ENCODE measurements at places on chromosomes 12 and 14.
A peak's percentile ranks its signal among the peaks of the same experiment; 100 is the strongest.

GRCh38 chr12:49227713-49228112 is 37.2 kb upstream of the TUBA1C start:
- DNase-seq = no peak

DNA sequence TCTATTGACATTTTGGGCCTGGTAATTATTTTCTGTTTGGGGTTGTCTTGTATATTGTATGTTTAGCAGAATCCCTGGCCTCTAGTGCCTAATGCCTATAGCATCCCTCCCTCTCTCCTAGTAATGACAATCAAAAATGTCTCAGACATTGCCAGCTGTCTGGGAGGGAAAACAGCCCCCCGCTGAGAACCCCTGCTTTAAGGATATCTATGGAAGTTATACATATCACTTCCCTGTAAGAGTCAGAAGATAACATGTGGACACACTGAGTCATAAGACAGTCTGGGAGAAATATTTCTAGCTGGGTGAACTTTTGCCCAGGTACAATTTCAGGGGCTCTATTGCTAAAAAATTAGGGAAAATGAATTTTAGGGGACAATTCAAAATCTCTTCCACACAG is 255.0 kb downstream of the PAWR start:
- no peak for DNase-seq

DNA sequence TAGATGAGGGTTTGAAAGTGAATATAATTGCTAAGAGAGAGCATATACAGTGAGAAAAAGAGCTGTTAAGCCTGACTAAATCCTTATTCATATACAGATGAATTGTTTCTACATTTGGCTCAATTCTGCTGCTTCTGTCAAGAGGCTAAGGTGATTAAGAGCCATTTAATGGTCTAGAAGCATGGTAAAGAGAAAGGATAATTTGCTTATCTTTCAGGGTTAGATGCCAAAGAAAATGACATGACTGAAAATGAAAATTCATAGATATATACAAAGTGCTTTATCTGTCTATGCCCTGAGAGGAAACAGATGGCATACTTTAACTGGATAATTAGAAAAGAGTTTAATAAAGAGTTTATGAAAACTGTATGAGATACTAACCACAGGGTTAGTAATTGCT is 834.9 kb downstream of the SLC6A15 start:
- no peak for DNase-seq

GRCh38 chr12:27498761-27499160 is 25.2 kb upstream of the PPFIBP1 start:
- no peak for DNase-seq

DNA sequence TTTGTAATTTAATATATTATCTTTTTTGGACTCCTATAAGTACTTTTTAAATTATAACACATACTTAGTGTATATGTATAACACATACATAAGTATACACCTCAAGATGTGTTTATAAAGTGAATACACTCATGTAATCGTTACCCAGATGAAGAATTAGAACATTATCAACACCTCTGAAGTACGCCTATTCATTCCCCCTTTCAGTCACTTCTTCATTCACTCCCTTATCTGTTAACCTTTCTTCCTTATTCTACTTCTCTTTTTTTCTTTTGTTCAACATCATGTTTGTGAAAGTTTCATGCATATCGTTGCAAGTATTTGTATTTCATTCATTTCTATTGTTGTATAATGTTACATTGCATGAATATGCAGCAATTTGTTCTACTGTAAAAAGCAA is 98.5 kb downstream of the ARID2 start:
- DNase-seq = no peak

DNA sequence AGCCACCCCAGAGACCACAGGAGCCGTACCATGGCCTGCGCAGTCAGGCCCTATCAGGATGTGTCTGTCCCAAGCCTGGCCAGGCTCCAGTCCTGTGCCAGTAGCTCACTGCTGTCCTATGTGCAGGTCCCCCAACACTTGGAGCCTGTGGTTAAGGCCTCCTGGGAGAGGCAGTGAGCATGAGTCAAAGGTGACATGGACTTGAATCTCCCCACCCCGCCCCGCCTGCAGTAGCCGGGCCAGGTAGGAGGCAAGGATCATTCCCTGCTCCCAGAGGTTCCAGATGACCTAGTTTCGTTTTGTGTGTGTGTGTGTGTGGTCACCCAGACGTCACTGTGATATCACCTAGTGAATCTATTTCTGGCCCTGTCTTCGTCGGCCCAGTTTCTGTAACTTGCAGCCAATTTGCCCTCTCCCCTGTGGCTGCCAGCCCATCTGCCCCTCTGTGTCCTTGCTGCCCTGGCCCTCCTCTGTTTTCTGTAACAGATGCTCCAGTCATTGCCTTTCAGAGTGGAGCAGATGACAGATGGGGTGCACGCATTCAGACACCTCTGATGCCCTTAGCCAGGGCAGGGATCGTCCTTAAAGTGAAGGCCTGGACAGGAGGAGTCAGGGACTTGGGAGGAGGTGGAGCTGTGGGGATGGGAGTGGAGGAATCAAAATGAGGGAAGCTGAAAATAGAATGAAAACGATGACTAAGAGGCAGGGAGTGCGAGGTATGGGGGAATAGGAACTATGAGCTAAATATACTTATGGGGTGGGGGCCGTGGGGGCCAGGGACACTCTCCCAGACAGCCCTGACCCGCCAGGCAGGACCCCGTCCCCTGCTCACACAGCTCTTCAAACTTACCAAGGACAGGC is 37.4 kb downstream of the SLC6A12 start:
- no peak for DNase-seq

DNA sequence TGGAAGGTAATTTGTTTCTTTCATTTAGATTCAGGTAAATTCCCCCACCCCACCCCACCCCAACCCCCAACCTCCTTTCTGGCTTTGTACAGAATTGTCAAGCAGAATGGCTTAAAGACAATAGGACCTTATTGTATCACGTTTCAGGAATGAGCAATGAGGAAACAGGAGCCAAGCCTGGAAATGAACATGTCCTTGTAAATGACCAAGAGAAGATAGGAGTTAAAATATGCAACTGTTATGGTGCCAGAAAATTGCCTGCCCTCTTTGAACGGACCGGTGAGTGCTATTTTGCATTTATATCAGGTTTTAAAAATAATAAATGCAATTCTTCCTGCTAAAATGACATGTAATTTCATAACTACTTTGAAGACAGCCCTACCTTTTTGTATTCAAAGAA is 141.6 kb upstream of the PELI2 start:
- DNase-seq = no peak

GRCh38 chr12:68358532-68359485 is 26.6 kb upstream of the MDM1 start:
- DNase-seq = peak; percentile 85

GRCh38 chr12:104138797-104139152 is 765 bp upstream of the NFYB start:
- DNase-seq = no peak

- DNase-seq = no peak
These were observed 3.6 kb upstream of the MDGA2 start for GRCh38 chr14:47678993-47679392.

DNA sequence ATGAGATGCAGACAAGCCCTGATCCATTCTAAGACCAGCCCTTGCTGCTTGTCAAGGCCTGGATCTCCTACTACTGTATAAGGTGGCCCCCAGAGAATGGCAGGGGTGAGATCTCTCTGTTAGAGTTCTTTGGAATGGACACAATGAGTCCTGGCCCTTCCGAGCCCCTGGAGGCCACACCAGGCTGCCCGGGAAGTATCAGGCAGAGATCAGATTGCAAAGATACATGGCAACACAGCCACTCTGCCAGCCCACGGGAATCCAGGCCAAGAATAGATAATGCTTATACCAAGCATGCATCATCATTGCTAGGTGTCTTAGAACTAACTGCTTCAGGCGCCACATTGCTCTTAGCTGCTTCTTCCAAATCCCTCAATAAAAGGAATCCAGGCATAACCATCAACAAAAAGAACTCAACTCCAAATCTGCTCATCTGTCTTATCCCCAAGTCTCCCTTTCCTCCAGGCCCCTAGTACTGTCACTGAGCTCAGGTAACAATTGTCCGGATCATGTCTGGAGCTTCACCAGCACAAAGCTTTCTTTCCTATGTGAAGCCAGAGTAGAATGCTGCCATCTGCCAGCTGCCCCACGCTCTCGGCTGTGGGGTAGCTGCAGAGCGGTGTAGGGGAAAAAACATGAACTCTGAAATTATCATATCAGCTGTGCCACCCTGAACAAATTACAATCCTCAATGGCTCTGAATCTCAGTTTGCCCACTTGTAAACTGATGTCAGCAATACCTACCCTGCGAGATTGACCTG is 5.5 kb upstream of the VASH1 start:
- DNase-seq = no peak

DNA sequence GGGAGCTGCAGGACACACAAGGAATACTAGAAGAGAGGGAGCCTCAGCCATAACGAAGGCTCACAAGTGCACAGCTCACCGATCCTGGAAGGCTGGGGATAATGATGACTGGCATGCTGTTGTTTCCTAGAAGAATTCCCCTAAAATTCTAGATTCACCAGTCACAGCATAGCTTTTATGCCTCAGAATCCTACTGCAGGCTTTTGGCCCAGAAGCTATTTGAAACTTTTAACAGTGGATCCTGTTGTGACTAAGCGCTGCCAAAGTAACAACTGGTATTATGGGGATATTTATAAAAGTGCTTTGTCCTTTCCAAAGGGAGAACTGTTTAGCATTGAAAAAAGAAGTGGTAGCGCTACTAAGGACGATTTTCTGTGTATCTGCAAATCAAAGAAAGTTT is 214.1 kb upstream of the PELI2 start:
- no peak for DNase-seq

DNA sequence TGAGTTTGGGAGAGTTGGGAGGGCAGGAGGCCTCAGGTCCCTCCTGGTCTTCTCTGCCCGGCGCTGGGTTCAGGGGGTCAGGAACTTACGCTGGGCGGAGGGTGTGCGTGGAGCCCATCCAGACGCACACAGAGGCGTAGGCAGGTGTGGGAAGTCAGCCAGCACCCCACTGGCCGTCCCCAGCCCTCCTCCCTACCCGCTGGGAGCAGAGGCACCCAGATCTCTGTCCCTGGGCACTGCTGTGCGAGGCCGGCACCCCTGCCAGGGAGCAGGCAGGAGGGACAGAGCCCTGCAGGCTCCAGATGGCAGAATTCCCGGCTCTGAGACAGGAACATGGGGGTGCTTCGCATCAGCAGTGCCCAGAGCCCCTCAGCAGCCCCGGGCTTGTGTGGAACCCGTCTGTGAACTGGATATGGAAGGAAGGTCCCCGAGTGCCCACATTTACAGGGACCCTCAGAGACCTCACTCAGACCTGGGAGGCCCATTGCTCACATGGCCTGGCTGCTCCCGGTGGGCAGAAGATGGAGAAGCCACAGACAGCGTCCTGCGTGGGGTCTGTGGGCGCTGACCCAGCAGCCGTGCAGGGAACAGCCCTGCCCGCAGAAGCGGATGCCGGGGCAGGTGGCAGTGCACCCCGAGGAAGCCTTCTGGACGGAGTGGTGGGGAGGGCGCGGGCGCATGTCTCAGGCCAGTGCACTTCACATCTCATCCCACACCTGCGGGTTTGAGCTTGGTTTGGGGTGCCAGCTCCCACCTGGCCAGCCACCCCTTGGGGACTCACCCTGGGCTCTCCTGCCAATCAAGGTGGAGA is 59.3 kb downstream of the LRCOL1 start:
- DNase-seq = no peak

DNA sequence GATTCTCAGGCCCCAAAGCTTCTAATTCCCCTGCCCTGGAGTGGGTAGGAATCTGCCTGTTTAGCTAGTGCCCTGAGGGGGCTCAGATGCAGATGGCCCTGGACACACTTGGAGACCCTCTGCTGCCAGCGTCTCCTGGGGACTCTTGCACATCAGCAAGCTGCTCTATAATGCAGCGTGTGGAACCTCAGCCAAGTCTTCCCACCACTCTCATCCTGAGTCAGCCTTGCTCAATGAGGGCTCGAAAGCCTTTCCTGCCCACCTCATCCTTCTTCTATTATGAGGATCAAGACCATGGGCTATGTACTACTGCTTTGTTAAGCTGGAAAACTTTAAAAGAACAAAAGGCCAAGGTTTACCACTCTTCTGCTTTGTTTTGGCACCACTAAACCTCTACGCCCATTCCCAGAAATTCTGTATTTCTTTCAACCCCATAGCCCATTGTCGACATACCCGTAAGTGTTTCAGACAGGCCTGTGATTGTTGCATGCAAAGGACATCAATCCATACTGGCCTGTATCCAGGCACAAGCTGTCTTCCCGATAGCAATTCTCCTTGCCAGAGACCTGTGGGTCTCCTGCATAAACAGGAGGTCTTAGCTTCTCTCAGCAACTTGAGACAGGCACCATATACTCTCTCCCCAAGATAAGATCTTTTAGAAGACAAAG is 246.9 kb downstream of the DPF3 start:
- no peak for DNase-seq

DNA sequence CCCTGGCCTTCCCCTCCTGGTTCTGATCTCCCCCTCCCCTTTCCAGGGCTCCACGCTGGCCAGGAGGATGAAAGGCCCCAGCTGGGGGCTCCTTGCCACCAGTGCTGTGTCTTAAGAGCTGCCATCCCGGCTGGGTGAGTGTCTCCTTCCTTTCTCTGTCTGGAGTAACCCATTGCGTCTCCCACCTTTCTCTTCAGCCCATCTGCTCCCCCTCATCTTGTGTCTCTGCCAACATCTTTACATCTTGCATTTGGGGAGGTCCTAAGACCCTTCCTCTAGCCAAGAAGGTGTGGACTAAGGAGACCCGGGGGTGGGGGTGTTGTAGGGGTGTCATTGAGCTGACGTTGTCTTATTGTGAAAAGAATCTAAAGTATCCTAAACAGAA is 505 bp downstream of the BCL2L2 start:
- DNase-seq = no peak

DNA sequence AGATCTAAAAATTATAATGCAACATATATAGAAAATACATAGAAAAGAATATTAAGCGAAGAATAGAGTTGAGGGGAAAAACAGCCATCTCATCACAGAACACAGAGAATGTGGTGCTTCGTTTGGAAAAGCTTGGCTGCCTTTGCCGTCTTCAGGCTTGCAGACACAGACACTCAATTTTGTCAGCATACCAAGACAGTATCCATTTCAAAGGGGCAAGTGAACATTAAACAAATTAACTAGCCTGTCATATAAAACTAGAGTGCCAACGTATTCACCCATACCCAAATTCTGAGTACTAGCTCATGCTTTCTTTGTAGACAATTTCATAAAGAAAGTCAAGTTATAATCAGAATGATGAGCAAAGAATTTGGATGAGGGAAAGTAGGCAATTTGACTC is 40.5 kb downstream of the DMAC2L start:
- DNase-seq = no peak

GRCh38 chr14:65791191-65791981 is 378.9 kb downstream of the FUT8 start:
- DNase-seq = peak; percentile 17

DNA sequence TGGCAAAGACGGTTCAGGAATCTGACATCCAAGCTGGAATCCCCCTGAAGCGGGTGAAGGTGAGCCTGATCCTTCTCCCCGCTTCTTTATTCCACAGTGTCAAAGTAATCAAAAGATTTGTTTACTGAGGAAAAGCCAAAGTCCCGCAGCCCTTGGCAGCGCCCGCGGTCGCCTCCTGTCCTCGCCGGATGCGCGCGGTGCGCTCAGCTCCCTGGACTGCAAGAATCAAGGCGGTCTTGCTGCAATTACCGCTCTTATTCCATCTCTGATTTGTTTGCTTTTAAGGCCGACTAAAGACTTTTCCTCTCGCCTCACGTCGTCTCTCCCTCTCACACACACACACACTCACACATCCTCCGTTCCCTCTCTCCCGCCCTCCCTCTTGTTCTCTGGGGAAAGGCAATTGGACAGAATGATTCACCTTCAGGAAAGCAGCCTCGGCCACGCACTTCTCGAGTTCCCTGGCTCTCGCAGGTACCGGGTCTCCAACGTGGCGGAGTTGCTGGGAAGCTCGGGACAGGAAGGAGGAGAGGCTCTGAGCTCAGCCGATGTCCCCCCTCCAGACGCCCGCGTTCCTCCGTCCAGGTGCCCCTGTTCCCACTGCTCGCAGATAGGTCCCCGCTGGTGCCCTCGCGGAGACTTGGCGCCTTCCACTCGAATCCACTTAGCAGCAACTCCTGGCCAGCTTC is 68.6 kb upstream of the USP15 start:
- peak; percentile 8 for DNase-seq
